ENCODE measurements at places on chromosomes 7 and 10.

DNA sequence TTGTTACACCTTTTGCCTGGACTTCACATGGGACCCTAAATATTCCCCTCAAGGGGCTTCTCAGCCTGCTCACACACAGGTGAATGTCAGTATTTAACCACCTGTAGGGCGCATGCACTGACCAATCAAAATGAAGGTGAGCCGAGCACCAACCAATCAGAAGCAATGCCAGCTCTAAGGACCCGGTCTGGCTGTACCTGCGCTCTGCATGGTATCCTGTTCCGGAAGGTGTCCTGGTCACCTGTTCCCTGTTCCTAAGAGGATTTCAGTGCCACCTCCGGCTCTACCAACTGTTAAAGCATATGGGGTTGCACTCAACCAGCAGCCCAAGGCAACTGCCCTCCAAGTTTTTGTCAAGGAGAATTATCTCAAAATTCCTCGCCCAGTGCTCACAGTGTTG is 18.4 kb upstream of the CALN1 start:
- no peak for DNase-seq

- no peak for DNase-seq
These were observed 135.7 kb downstream of the DYNC2I1 start for GRCh38 chr7:158991824-158992621.

DNA sequence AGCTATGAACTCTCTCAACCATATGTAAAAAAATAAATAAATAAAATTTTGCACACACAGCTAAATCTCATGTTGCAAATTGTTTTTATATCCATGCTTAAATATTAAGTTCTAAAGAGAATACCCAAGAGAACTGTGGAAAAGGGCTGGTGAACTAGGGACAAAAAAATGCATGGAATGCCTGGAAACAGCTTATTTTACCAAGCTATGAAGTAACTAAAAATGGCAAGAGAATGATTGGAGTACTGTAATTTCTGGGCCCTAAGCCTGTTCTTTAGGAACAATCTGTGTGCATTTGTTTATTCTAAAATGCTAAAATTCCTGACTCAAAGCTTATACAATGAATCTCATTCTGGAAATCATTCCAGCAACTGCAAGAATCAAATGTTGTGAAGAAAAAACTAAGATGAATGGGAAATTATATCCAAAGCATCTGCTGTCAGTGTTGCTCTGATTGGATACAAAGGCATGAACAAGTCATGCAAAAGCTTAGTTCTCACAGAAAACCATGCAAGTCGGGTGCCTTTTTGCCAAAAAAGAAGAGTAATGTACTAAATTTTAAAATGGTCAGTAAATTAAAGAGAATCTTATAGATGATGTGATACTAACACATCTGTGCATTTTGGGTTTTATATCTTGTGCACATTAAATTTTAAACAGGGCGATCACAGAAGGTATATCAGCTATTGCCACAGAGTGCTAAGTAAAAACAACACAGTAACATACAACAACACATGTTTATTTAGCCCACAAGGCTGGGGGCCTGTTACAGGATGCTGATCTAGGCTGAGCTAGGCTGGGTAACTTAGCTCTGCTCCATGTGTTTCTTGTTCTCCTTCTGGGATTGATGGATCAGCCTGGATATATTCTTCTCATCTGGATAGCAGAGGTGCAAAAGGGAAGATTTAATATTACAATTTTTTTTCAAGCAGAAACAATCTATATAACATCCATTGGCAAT is 453.5 kb upstream of the SEMA3A start:
- DNase-seq, result peak; percentile 39

DNA sequence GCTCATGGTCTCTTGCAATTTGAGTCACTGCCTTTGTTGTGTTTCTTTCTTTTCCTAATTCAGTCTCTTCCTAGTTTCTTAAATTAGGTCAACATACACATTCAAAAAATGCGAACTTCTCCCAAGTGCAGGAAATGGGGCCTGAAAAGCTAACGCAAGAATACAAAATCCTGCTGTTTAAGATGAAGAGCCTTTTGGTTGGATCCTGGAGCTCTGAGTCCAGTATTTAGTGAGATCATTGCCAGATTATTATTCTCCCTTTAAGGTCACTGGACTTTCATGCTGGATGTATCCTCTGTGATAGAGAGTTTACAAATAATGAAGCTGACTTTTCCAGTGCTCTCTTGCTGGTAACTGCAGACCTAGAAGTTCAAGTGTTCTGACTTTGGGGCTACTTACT is 401.9 kb upstream of the MKI67 start:
- DNase-seq, result no peak

DNA sequence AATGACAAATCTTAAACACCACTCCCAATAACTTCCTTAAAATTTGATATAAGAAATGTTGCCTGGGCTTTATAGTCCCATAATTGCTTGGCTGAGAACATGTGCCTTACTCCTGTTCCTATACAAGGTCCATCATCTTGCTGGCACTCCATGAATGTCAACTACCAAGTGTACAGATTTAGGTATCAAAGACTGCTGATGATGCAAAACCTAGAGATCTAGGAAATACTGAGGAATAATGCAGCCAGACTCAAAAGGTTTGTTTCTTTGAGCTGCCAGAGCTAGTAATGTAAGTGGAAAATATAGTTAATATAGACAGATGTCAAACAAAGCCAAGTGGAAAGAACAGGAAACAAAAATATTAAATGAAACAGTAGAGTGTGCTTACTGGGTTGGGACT is 121.1 kb downstream of the DYNC1I1 start:
- no peak for DNase-seq

DNA sequence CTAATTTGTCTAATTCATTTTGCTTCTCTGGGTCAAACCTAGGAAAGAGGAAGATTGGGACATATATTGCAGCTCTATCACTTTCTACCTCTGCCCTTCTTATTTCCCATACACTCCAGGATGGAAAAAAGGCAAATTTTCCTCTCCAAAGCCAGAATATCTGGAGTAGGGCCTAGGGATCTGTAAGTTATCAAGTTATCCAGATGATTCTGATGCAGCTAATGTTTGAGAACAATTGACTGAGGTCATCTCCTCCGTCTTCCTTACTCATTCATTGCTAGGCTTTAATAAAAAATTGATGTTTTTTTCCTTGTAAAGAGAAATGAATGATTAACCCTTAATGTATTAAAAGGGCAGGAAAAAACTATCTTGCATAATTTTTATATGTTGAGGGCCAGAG is 211.9 kb upstream of the GLI3 start:
- no peak for DNase-seq

- DNase-seq, result peak; percentile 84
These were observed 86.4 kb downstream of the MYL10 start for GRCh38 chr7:101542527-101543241.

DNA sequence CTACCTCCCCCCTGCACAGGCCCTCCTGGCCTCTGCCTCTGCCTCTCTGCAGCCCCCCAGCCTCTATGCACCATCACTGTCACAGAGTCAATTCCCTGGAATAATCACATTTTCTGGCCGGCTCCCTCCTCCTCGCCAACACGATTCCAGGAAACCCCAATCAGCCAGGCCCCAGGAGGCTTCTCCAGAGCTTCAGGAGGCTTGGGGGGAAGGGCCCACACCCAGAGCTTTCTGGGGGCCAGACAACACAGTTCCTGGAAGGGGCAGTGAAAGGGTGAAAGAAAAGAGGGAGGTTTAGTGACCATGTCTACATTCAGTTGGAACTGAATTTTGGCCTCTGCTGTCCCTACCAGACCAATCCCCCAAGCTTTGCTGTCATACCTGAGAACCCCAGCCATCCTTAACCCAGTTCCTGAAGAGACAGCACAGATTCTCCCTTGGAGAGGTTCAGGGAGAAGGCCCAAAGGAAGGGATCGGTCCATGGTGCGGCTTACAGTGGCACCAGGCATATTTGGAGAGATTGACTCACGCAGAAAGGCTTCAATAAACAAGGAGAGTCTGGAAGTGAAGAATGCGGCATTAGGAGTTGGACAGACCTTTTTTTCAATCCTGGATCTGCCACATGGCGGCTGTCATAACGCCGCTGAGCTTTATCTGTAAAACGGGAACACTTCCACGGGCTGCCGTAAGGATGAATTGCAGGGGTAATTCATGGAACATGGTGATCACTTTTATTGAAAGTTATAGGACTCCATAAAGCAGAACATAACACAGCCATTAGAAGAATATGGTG is 89.0 kb downstream of the NEURL1 start:
- DNase-seq, result no peak

DNA sequence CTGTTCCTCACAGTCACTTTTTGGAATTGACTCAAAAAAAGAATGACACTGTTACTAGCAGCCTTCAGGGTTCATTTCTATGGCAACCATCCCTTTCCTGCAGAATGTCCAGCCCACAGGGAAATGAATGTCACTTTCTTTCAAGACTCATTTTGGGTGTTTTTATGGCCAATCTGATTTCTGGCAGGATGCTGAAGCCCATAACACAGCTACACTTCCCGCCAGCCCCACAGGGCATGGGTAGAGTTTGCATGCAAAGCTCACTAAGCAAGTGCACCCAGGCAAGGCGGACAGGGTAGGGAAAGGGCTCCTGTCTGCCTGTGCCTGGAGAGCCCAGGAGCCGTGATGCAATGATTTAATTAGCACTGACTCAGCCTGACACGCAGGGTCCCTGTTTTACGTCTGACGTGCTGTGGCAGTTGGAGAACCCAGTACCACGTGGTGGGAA is 26.1 kb upstream of the GPAM start:
- DNase-seq, result no peak

DNA sequence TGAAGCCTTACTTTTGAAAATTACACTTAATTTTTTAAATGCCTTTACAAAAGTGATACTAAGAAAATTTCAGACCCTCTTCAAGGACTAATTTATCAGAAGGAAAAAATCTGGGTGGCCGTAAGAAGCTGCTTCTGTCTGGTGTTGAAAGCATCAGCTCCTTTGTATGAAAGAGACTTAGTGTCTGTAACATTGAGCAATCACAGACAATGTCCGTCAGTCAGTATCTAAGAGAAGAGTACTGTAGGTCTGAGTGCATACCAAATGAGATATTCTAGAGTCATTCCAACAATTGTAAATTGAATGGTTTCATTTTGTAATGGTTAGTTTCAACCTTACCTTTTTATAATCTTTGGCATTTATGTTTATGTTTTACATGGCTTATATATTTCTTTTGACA is 11.1 kb upstream of the MDFIC start:
- DNase-seq, result no peak

DNA sequence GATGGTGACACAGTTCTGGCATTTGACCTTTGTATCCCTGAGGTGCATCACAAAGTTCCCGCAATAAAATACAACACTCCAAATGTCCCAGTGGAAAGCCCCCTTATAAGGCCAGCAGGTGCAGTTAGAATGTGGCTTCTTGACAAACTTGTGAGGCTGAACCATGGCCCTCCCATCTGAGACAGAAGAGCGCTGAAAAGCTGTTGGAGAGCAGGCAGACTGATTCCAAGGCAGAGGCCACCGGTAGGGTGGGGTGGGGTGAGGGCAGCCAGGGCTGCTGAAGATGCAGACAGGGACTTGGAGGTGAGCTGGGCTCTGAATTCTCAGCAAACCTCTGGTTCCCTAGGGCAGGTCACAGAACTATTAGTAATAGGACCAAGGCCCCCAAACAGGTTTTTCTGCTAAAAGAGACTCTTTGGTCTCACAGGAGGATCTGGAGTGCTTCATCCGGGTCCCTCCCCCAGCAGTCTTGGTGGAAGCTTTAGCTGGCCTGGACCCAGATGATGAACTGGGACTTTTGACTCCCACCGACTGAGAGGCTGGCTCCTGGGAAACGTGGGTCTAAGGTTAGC is 15.6 kb upstream of the CHST3 start:
- no peak for DNase-seq

DNA sequence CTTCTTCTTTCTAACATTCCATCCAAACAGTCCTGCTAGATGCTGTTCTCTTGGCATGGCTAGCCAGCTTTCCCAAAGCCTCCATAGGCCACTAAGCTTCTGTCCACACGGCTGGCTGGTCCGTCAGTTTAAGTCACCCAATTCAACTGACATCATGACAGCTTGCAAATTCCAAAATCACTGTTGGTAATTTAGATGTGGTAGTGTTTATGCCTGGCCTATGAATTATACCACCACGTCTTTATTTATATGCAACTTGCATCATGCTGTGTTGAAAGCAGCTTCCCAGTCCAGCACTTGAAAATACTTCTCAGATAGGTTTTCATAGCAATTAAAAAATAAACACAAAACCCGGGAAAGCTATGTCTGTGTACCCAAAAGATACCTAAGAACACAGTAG is 2.2 kb upstream of the VIM start:
- DNase-seq, result no peak

DNA sequence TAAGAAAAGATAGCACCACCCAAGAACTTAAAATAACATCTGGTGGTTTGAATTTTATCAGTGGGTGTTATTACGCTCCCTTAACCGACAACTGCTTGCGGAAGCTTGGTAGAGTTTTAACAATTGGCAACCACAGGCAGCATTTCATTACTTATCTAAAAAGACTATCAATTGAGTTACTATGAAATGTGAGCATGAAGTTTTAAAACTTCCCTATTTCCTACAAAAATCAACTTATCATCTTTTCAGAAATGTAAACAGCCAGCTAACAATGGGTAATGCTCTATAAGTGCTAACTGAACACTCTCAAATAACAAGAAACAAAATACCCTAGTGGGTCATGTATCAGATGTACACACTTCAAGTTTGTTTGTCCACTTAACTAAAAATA is 68.8 kb downstream of the OSBPL3 start:
- DNase-seq, result no peak

- DNase-seq, result no peak
These were observed 354.3 kb downstream of the KCNMA1 start for GRCh38 chr10:77283326-77283725.

- no peak for DNase-seq
These were observed 26.7 kb upstream of the MKI67 start for GRCh38 chr10:128152741-128153580.

DNA sequence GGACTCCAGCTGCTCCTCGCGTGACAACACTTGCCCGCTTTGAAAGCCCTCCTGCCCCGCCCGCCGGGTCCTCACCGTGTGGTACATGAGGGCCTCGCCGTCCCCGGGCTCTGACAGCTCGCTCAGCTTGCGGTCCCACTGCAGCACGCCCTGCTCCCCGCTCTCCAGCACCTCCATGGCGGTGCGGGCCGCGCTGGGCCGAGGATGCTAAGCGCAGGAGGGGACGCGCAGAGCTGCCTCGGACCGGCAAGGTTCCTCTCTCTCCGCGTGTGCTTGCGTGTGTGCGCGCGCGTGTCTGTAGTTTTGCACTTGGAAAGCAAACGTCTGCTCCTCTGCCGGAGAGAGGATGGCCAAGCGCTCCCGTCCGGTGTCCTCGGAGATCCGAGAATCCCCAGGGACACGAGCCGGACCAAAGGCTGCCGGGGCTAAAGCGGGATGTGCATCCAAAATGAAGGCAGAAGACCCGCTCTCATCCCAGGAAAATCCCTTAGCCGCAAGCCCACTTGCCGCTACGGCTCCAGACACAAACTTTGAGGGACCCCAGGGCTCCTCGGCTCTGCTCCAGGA is at the start of gene CREB3L2:
Gene CREB3L2 (minus strand): TSS at position 558 of the 567 bp plus-strand sequence. CDS start 381 bp downstream, at position 177.
- DNase-seq, result peak; percentile 30

- DNase-seq, result no peak
These were observed 4.0 kb upstream of the ATP6V1F start for GRCh38 chr7:128858380-128859231.
